Neural crest cell (in vitro differentiated cells): ENCODE measurements at places on chromosomes 5 and 9. TPM values are rescaled to one million over a fixed set of nuclear protein-coding genes. Genes with fewer than 3 reads are reported as not detected.

Gene AQP3
- total RNA-seq, result 1.1 TPM in 2 replicates

Gene TDRD7
- total RNA-seq, result 1.5 and 1.6 TPM in 2 replicates

Gene SLC46A2
- total RNA-seq, result not detected in 2 replicates

Gene SPINK7
- total RNA-seq, result not detected in 2 replicates

Gene ZNF169
- total RNA-seq, result 5.9 and 7.6 TPM in 2 replicates

Gene DRD1
- total RNA-seq, result not detected in 2 replicates

DNA sequence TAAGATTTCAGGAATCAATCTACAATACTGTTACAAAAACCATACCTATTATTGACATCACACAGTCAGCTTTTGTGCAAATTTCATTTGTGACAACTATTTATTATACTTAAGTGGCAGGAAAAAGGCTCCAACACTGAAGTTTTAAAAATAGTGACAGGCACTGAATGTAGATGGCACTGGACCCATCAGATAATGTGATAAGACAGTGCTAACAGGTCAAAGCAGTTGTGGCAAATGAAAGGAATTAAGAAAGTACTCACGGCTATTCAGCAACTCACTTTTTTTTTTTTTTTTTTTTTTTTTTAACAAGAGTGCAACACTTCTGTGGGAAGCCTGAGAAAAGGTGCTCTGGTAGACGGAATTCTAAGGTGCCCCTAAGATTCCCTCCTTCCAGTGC lies 115.0 kb upstream of the MEF2C start:
- no peaks in the 10 kb centered on the region for H3K4me1 ChIP-seq
- no peak for DNase-seq

- no peak for DNase-seq
- no peaks in the 10 kb centered on the region for H3K27me3 ChIP-seq
- no peak overlapping the region for H3K27ac ChIP-seq
- H3K36me3 ChIP-seq, result peaks cover 11% of the 10 kb centered on the region
Observed at GRCh38 chr5:43305948-43306565, 7.2 kb downstream of the HMGCS1 start.

DNA sequence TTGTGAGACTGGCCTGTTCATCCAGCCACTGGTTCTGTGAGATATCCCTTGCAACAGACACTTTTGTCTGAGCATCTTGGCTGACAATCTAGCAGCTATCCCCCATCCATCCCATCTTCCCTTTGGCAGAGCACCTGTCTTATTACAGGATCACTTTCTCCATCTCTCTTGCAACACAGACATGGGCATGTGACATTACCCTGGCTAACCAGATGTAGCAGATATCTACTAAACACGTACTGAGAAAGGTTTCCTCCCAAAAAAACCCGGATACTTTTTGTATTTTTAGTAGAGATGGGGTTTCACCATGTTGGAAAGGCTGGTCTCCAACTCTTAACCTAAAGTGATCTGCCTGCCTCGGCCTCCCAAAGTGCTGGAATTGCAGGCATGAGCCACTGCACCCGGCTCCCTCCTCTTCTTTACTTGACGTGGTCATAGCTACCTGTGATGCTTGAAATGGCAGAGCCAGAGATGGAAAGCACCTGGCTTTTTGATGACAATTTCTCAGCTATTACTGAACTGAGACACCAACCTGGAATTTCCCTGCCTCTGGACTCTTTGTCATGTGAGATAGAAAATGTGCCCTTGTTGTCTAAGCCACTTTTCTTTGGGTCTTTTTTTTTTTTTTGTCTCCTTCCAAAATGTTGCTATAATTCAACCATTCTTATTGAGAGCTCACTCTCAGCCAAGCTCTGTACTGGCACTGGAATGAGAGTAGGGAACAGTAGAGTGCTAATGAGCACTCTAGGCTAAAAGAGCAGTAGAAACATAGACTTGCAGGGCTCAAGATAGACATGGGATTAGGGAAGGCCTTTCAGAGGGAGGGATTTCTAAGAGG lies 32.6 kb downstream of the FNBP1 start:
- no peak for DNase-seq
- peaks cover 5% of the 10 kb centered on the region for H3K36me3 ChIP-seq
- H3K27ac ChIP-seq, result no peak overlapping the region
- H3K27me3 ChIP-seq, result no peaks in the 10 kb centered on the region
- H3K4me1 ChIP-seq, result no peaks in the 10 kb centered on the region

GRCh38 chr9:33142535-33142934 lies 24.6 kb downstream of the B4GALT1 start:
- H3K27me3 ChIP-seq, result peaks cover 2% of the 10 kb centered on the region
- no peak for DNase-seq
- no peak overlapping the region for H3K4me3 ChIP-seq

DNA sequence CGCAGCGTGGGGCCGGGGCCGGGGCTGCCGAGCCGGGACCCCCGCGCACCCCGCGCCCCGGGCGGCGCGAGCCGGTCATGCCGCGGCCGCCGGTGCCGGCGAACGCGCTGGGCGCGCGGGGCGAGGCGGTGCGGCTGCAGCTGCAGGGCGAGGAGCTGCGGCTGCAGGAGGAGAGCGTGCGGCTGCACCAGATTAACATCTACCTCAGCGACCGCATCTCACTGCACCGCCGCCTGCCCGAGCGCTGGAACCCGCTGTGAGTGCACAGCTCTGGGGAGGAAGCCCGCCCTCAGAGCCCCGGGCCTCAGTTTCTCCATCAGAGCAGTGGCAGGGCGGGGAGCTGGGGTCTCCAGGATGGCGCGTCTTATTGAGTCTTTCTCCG lies 335 bp downstream of the GALNT12 start:
- no peaks in the 10 kb centered on the region for H3K36me3 ChIP-seq
- DNase-seq, result no peak
- H3K27ac ChIP-seq, result no peak overlapping the region
- H3K4me1 ChIP-seq, result peaks cover 14% of the 10 kb centered on the region
- H3K27me3 ChIP-seq, result peaks cover 59% of the 10 kb centered on the region

GRCh38 chr9:90325913-90326653 lies 316.5 kb downstream of the DIRAS2 start:
- H3K4me3 ChIP-seq, result no peak overlapping the region
- no peak for DNase-seq
- H3K4me1 ChIP-seq, result no peaks in the 10 kb centered on the region
- no peaks in the 10 kb centered on the region for H3K27me3 ChIP-seq
- H3K36me3 ChIP-seq, result no peaks in the 10 kb centered on the region

DNA sequence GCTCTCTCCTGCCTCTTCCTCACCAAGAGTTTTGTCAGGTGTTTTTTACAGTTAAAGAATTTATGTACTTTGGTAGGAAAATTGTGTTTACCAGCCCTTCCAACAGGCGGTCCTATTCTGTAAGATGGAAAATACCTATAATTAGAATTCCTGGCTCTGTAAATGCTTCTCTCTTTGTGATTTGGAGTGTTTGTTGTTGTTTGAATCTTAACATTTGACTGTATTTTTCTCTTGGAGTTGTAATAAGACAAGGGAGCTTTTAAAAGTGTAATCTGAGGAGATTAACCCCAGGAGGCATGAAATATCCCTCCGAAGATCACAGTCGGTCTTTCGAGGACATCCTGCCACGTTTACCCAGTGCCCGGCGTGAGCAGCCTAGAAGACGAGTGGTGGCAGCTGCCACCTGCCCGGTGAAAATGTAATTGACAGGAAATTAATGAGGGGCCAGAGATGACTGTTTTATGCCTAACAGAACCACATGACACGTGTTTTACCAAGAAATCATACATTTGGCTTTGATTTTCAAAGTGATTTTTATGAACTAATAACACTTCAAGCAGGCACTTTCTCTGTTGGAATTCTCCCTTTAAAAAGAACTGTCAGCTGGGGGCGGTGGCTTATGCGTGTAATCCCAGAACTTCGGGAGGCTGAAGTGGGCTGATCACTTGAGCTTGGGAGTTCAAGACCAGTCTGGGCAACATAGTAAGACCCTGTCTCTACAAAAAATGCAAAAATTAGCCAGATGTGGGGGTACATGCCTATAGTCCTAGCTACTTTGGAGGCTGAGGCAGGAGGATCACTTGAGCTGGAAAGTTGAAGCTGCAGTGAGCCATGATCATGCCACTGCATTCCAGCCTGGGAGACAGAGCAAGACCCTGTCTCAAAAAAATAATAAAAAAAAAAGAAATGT lies 20.0 kb downstream of the ANKRD33B start:
- no peaks in the 10 kb centered on the region for H3K4me1 ChIP-seq
- peaks cover 82% of the 10 kb centered on the region for H3K27me3 ChIP-seq
- peaks cover 3% of the 10 kb centered on the region for H3K36me3 ChIP-seq
- no peak overlapping the region for H3K27ac ChIP-seq
- H3K4me3 ChIP-seq, result no peak overlapping the region
- DNase-seq, result no peak

DNA sequence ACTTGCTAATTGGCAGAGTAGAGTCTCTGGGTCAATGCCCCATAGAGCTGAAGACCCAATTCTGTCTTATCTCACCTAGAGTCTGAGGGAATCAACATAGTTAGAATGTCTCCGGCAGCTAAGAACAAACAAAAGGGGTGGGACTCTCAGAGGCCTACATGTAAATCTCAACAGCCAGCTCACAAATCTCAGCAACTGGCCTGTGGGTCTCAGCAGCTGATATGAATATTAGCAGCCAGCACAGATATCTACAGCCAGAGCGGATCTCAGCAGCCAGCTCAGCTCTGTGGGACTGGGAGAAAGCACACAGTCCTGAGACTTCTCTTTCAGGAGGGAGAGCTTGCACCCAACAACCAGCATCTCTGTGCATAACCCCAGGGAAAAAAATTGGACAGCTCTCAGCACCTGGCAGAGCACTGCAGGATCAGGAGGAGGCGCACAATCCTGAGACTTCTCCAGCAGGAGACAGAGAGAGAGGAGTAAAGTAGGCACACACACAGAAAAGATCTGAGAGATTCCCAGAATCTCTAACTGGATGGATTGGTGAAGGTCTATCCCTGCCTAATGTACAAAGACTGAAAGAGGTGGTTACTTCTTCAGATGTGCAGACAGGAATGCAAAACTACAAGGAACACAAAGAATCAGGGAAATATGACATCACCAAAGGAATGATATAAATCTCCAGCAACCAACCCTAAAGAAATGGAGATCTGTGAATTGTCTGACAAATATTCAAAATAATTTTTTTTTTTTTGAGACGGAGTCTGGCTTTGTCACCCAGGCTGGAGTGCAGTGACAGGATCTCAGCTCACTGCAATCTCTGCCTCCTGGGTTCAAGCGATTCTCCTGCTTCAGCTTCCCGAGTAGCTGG lies 29.2 kb downstream of the KLF4 start:
- H3K27me3 ChIP-seq, result peaks cover 24% of the 10 kb centered on the region
- H3K4me3 ChIP-seq, result no peak overlapping the region
- no peak for DNase-seq

- no peaks in the 10 kb centered on the region for H3K4me1 ChIP-seq
- DNase-seq, result peak; percentile 10
- no peak overlapping the region for H3K27ac ChIP-seq
- H3K27me3 ChIP-seq, result no peaks in the 10 kb centered on the region
- peaks cover 15% of the 10 kb centered on the region for H3K36me3 ChIP-seq
Observed at GRCh38 chr9:92242260-92243136, 51.0 kb downstream of the IARS1 start.

DNA sequence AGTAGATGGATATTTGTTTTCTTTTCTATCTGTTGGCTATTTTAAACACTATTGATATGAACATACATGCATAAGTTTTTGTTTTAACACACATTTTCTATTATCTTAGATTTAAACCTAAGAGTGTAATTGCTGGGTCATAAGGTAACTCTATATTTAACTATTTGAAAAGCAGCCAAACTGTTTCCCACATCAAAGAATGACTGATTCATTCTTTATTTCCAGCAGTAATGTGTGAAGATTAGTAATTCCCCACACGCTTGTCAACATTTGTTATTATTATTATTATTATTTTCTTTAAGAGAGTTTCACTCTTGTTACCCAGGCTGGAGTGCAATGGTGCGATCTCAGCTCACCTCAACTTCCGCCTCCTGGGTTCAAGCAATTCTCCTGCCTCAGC lies 1495.8 kb downstream of the EFNA5 start:
- H3K27me3 ChIP-seq, result no peaks in the 10 kb centered on the region
- no peak for DNase-seq
- H3K27ac ChIP-seq, result no peak overlapping the region
- H3K4me1 ChIP-seq, result no peaks in the 10 kb centered on the region
- no peak overlapping the region for H3K4me3 ChIP-seq

DNA sequence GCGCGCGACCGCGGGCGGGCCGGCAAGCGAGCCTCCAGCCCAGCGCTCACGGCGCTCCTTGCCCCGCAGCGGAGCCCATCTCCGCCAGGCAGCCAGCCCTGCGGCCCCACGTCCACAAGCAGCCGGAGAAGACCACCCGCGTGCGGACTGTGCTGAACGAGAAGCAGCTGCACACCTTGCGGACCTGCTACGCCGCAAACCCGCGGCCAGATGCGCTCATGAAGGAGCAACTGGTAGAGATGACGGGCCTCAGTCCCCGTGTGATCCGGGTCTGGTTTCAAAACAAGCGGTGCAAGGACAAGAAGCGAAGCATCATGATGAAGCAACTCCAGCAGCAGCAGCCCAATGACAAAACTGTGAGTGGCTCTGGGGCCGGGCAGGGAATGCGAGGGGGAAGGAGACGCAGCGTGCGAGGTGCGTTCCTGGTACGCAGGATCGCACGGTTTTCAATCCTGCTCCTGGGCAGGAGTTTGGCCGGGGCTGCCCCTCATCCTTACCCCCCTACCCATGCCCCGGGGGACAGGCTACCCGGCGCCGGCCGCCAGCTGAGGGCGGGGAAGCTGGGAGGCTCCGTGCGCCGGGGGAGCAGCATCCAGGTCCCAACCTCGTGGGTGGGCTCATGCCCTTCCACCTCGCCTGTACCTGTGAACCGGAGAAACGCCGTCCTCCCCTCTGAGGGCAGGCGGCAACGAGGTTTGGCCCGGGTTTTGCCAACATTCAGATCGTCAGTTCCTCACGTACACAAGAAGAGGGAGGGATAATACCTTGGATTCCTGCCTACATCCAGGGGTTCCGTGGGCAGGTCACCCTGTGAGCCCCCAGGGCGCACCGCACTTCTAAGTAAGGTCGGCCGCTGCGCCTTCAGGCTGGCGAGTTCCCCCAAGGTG lies 6.6 kb downstream of the ISL1 start:
- no peak overlapping the region for H3K27ac ChIP-seq
- DNase-seq, result no peak
- H3K4me1 ChIP-seq, result no peaks in the 10 kb centered on the region
- H3K36me3 ChIP-seq, result peaks cover 2% of the 10 kb centered on the region
- H3K27me3 ChIP-seq, result peaks cover 99% of the 10 kb centered on the region

DNA sequence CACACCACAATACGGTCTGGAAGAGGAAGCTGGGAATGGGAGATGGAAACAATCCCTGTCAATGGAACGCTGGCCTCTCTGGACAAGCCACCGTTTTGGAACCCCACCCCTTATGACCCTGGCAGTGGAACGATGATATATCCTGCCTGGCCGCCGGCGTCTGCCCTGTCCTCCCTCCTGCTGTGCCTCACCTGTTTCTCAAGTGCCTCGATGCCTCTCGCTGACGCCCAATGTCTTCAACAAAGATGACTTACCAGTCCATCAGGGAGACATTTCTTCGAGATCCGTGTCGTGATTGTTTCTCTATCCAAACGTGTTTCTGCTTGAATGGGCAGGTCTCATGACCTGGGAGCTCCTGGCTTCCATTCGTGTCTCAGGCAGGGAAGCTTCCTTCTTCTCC lies 476.5 kb downstream of the SPATA31A7 start:
- no peaks in the 10 kb centered on the region for H3K27me3 ChIP-seq
- H3K36me3 ChIP-seq, result peaks cover 6% of the 10 kb centered on the region
- no peaks in the 10 kb centered on the region for H3K4me1 ChIP-seq
- no peak overlapping the region for H3K27ac ChIP-seq
- no peak for DNase-seq
- no peak overlapping the region for H3K4me3 ChIP-seq
